ENCODE measurements at places on chromosomes 7 and 10. TPM values are rescaled to one million over a fixed set of nuclear protein-coding genes. Genes with fewer than 3 reads are reported as not detected.

DNA sequence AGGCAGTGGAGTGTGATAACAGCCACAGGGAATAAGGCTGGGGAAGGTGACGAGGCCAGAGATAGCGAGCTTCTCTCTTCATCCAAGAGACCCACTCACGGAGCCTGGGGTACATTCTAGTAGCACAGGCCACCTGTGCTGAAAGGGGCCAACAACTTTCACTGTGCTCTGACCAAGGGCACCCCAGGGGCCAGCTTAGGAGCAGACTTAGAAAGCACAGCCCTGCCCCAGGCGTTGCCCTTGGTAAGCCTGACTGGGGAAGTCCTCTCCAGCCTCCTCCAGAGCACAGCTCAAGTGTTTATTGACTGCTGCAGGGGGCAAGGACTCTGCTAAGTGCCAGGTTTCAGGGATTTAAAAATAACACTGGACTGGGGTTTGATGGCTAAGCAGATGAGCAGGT is 44.7 kb downstream of the EBF3 start:
- no peak for ATAC-seq

- ATAC-seq, result no peak
Measured at GRCh38 chr10:63021225-63021624, 111.9 kb upstream of the NRBF2 start.

GRCh38 chr7:47837826-47838225 is 110.4 kb downstream of the PKD1L1 start:
- no peak for ATAC-seq

GRCh38 chr7:95690367-95690947 is 81.9 kb upstream of the DYNC1I1 start:
- peak; percentile 42 for ATAC-seq

DNA sequence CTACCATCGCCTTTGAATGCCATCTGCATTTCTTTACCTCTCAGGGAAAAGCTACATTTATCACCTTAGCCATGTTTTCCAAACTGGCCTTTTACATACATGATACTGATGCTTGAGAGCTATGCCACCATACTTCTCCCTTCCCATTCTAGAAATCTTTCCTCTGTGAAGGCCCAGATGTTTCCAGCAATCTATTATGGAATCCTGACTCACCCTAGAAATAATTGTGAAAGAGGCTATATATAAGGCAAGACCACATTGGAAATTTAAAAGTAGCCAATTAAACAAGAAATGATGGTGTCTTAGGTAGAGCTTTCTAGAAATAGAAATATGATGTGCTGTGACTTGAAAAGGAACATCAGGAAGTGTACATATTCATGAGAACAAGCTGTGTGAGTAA is 389.7 kb downstream of the INHBA start:
- no peak for ATAC-seq

GRCh38 chr7:49852619-49853462 is 79.4 kb downstream of the VWC2 start:
- peak; percentile 33 for ATAC-seq

TAS2R3 gene
- total RNA-seq, result 4.2 TPM

TAS2R39 gene
- not detected for total RNA-seq

GRCh38 chr7:51665045-51665780 is 348.6 kb upstream of the COBL start:
- ATAC-seq, result no peak

Measured in gastroesophageal sphincter (tissue), 4 donors.